D721Med (cell line): ENCODE measurements at places on chromosomes 1 and 21.

DNA sequence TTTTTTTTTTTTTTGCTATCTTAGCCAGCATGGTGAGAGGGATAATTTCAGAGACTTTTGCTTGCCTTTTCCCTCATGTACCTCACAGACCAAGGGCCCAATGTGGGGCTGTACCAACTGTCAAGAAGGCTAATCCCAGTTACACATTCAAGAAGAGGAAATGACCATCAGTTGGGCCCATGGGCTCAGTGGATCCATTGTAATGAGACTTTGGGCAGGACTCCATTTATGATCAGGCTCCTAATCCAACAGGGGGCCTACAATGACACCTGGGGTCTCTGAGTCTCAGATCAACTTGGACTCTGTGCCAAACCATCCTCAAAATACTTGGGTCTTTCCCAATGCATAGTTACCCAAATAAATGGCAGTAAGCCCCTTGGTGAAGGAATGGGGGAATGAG is 450.4 kb upstream of the VAMP3 start:
- no peak for DNase-seq

DNA sequence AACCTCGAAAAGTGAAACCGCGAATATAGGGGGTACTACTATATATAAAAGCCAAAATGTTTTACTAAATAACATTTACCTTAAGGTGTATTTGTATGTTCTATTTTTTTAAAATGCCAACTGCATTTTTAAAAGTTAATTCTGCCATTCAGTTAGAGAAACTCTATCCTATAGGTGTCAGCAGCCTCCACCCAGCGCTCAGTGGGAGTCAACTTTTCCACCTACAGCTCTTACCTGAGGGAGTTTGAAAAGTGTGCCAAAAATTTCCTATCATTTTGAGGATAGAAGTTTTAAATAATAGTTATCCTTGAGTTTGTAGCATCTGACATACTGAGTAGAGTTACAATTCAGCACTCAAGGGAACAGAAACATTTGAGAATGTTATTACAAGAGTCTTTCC is 6.1 kb upstream of the HP1BP3 start:
- no peak for DNase-seq

GRCh38 chr1:160408864-160409263 is 8.5 kb downstream of the VANGL2 start:
- DNase-seq, result no peak

DNA sequence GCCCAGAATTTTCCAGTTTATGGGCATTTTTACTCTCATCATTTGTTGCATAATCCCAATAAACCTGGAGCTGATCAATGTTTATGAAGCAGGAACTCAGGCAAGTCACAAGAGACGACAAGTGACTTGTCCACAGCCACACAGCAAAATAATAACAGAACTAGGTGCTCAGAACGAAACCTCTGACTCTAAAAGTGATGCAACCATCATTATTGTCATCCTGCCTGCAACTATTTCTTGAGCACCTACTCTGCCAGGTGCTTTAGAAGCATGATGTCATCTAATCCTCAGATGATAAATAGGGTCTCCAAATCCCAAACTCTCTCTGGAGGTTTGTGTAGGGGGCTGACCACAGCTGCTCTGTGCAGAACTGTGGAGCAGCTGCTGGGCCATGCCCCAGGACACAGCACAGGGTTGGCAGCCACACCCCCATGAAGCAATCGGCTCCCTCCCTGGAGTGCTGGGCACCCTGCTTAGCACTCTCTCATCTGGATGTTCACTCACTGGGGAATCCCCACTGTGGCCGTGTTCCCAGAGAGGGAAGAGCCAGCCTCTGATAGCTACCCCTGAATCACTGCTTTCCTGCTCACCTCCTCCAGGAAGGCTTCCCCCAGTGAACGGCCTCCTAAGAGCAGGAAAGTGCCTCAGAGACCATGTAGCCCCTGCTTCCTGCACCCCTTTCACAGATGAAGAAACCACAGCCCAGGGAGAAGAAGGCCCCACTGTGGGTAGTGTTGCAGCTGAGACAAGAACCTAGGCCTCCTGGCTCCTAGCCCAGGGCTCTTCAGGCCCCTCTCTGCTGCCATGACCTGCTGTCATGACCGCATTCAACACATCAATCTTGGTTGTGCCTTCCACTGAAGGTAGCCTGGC is 2.1 kb downstream of the TTC22 start:
- DNase-seq, result no peak

GRCh38 chr21:30831194-30831765 is 1.7 kb upstream of the KRTAP7-1 start:
- no peak for DNase-seq

- DNase-seq, result no peak
Measured at GRCh38 chr1:180918519-180918918, 5.8 kb downstream of the KIAA1614 start.
